Brain (organoid and tissue), 16 donors: ENCODE measurements at places on chromosomes 3 and 15.

- peak; percentile 89 for DNase-seq
Measured at GRCh38 chr15:45714590-45715488, 80.0 kb downstream of the SQOR start.

DNA sequence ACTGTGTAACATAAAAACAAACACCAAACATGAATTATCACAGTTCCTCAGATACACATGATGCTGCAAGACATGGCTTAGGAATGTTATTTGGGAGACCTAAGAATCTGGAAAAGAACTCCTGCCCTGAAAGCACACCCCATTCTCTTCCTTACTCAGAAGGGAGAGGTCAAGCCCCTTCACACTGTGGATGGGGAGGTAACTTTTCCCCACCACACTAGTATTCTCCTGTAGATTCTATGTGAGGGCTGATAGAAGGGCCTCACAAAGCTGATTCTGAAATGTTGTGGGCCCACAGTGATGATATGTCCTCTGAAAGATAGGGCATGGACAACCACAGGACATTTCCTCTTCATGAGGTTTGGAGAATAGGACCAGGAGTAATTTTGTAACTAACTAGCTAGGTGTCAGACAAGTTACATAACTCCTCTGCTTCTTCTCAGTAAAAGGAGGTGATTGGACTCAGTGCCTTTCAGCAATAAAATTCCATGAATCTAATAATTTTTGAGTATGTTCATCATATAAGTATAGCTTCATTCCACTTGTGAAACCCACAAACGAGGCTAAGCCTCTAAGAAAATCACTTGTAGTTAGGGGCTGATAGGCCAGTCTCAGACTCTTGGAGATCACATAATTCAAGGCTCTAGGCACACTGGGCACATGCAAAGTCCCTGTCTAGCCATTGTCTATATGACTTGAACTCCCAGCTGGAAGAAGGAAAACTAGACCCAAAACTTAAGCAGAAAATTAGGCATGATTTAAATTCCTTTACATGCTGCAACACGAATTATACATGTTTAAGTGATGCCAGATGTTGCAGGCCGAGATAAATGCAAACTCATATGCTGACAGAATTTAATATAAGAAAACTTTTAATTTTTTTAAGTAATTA lies 7.5 kb downstream of the PTX3 start:
- DNase-seq = no peak

- DNase-seq = no peak
Measured at GRCh38 chr3:12005951-12006625, 1.9 kb downstream of the SYN2 start.

DNA sequence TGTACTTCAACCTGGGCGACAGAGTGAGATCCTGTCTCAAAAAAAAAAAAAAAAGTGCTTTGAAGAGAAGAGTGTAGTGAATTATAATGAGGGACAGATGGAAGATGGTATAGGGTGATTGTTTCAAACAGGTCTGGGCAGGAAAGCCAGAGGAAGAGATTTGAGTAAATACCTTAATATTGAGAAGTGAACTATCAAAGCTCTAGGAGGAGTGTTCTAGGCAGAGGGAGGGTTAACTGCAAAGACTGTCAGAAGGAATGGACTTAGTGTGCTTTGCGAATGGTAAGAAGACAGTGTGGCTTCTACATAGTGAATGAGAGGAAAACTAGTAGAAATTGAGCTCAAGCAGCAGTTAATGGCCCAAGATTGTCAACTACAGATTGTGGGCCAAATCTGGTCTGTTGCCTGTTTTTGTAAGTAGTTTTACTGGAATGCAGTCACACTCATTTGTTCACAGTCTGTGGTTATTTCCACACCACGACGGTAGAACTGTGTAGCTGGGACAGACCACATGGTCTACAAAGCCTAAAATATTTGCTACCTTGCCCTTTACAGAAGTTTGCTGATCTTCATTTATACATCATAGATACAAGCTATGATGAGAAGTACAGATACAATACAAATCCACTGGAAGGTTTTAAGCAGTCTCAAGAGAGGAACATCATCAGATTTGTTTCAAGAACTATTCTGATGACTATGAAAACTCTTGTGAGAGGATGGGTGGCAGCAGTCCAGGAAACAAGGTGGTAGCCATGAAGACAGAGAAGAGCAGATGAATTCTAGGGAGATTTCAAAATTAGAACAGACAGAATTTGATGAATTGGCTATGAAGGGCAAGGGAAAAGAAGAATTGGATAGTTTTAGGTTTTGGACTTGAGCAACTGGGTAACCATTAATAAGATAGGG lies 16.5 kb upstream of the USP50 start:
- no peak for DNase-seq

- DNase-seq = no peak
Measured at GRCh38 chr15:58459560-58459959, 27.8 kb downstream of the LIPC start.

DNA sequence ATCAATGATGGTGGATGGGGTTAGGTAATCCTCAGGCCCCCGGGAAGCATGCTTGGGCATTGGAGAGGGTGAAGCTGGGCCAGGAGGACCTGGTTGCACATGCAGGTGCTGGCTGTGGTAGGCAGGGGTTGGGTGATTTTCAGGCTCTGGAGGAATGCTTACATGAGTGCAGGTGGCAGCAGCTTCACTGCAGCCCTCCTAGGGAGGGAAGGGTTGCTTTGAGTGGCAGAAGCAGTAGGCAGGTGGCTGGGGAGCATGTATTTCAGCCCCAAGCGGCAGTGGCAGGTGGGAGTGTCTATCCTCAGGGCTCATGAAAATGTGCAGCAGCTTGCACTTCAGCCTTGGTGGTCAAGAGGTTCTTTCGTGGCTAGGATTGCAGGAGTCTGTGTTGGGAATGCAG lies 230.0 kb upstream of the CTNNB1 start:
- DNase-seq = no peak

GRCh38 chr3:184773283-184774186 lies 38.4 kb upstream of the VPS8 start:
- peak; percentile 64 for DNase-seq

DNA sequence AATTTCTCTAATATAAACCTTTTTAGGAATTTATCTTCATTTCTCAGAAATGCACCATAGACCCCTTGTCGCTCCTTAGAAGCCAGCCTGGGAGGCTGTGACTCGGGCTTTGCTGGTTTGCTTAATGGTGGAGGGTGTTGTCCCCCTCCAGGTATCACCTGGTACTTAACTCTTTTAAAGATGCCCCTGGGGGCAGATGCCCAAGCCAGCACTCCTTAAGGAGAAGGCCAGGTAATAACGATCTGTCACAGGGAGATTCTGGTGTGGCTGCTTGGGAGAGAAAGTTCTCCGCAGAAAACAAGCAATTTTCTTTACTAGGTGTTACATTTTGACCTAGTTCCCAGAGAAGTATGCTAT lies 22.3 kb downstream of the EHD4 start:
- no peak for DNase-seq

DNA sequence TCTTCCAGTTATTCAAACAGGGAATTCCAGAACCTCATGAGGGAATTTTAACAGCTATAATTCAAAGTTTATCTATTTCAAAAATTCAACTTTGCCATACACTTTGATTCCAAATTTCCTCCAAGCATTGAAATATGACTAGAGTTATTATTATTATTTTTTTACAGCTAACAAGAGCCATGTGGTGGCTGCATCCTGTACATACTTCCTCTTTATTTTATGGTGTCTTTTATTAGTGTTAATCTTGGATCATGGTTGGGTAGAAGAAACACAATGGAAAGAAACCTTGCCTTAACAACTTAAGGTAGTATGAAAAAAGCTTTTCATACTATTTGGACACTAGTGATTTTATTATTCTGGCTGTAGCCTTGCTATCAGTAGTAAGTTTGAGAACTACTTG lies 52.7 kb downstream of the TFG start:
- no peak for DNase-seq

DNA sequence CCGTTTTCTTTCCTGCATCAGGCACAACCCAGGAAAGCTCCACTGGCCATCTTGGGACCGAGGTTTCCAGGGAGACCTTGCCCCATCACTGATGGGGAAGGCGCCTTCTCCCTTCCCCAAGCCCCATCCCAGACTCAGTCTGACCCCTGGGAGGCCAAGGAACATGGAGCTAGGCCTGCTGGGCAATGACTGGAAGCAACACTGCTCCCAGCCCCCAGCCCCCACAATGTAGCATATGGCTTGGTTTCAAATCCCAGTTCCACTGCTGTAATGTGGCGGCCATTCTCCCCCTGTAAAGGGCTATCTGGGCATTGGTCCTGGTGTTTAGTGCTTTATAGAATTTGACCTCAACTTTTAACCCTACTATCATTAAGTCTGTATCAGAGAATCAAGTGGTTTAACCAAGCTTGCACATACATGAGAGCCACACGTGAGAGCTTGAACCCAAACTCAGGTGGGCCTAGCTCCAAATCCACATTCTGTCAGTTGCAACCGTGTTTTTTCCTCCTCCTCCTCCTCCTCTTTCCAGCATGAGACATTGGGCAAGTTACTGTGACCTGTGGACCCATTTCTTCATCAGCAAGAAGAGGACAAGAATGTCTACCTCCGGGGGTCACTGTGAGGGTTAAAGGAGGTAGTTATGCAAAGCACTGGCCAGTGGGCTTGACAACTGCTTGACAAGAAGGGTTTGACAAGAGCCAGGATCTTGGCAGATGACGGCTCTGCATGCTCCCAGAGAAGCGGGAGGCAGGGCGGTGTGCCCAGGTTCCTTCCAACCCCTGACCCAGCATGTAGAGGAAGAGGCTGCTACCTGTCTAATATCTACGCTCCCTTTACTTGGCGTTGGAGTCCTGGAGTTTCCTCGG lies 37.4 kb downstream of the KLHL25 start:
- DNase-seq = no peak

- DNase-seq = no peak
Measured at GRCh38 chr15:73617301-73617831, 15.8 kb downstream of the NPTN start.

DNA sequence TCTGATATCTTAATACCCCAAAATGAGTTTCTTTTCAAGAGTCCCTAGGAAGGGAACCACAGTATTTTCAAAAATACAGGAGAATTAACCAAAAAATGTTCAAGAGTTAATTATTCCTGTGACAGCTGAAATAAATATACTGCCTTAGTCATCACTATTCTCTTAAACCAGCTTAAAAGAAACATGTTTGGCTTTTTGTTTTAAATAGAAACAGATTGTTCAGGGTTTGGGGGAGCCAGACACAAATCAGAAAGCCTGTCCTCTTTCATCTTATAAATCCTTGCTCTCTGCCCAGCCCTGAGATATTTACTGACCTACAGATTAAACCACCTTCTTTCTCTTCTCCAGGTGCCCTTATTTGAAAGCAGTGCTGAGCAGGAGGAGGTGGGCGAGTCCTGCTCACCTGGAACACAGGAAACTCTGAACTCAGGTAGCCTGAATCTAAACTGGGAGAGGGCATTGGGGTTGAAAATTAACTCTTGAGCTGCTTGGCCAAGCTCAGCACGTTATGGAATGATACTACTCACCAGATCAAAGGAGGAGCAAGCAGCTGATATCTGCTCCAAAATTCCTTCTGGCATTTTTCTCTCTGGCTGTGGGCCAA lies 84.1 kb upstream of the SPRED1 start:
- no peak for DNase-seq

DNA sequence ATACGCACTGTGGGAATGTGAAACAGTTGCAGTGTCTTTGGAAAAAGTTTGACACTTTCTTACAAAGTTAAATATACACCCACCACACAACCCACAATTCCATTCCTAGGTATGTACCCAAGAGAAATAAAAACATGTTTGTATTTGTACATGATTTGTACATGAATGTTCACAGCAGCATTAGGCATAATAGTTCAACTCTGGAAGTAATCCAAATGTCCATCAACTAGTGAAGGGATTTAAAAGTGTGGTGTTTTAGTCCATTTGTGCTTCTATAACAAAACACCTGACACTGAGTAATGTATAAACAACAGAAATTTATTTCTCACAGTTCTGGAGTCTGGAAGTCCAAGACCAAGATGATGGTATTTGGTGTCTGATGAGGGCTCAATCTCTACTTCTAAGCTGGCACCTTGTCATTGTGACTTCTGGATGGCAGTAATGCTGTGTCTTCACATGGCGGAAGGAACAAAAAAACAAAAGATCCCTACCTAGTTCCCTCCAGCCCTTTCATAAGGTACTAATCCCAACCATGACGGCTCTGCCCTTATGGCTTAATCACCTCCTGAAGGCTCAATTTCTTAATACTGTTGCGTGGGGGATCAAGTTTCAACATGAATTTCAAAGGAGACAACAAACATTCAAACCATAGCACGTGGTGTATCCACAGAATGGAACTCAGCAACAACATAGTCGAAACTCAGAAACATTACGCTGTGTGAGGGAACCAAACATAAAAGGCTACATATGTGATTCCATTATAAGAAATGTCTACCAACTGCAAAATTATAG lies 120.5 kb downstream of the AQP9 start:
- no peak for DNase-seq

DNA sequence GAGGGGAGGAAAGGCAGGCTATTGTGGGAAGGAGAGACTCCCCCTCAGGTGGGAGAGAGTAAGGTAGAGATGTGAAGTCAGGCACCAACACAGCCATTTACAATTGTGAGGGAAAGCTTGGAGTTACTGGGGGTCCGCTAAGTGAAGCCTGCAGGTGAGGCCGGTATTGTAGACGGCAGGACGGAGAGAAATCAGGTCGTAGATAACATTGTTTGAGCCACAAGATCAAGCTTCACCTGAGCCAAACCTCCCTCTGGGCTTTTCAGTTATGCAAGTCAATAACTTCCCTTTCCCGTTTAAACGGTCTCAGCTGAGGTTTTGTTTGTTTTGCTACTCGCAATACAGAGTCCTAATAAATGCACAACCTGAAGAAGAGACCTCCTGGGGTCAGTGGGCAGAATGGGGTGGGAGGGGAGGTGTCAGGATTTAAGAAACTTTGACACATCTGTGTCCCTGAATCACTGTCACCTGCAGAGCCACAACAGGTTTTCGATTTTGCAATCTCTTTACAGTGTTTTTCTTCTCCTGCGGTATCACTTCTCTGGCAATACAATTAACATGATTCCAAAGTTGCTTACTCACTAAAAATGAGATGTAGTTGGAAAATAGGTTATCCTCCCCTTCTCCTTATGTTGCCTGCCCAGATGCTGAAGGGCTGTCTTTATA lies 72.0 kb upstream of the GLCE start:
- no peak for DNase-seq

- peak; percentile 60 for DNase-seq
Measured at GRCh38 chr3:39809995-39810595, 686 bp downstream of the MYRIP start.

DNA sequence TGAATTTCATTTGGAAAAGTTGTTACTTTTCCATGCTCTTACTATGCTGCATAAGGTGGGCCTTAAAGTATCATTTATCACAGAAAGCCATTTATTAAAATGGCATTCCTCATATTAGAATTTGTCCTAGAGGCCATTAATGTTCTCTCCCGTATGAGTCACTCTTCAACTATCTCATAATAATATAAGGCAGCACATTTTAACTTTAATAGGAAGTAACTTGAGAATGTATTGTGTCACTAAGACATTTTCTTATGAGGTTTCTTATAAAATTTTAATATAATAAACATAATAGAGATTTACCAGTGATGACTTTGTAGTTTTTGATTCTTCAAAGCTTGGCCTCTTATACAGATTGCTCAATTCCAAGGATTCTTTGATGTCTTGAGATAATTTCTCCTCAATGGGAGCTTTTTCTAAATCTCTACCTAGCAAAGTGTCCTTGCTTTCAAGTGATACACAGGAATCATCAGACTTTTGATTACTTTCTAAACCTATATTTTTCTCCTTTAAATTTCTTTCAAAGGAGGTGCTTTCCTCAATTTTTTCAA lies 74.7 kb downstream of the ZBBX start:
- no peak for DNase-seq
